Stimulated activated CD8-positive, alpha-beta memory T cell treated with anti-CD3 and anti-CD28 coated beads, Interleukin-4, amount 100 ng/mL, for 4 hours (primary cell): ENCODE measurements at places on chromosomes 7 and 10.

DNA sequence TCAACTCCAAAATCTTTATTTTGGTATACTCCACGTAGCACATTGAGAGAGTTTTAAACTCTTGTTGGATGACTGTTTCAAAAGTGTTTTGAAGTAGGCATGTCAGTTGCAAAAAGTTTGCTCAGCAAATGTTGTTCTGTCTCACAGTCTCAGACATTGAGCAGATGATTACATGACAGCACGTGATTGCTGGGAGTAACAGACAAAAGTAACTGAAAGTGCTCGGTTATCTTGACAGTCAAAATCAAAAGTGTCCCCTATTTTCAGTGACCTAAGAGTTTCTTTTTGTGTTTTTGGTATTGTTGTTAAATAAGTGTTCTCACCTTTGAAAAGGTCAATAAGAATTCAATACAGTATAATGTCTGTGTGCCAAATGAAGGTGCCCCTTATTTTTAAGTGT, 84.3 kb downstream of the CFTR start:
- no peak for DNase-seq

- DNase-seq = no peak
These were observed 5.4 kb downstream of the TNRC18 start for GRCh38 chr7:5418285-5418582.

- DNase-seq = no peak
These were observed 126.4 kb upstream of the LRRTM3 start for GRCh38 chr10:66799474-66799873.

DNA sequence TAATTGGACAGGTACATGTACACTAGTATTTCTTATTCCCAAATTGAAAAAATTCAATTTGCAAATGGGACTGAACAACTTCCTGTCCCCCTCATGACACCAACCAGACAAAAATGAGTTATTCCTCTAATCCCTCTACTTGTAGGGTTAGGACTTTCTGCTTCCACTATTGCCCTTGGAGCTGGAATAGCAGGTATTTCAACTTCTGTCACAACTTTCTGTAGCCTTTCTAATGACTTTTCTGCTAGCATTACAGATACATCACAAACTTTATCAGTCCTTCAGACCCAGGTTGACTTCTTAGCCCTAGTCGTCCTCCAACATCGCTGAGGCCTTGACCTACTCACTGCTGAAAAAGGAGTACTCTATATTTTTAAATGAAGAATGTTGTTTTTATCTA, 6.4 kb downstream of the CYP3A7 start:
- no peak for DNase-seq

GRCh38 chr10:98460837-98461499, 14.2 kb upstream of the HPS1 start:
- DNase-seq = no peak

DNA sequence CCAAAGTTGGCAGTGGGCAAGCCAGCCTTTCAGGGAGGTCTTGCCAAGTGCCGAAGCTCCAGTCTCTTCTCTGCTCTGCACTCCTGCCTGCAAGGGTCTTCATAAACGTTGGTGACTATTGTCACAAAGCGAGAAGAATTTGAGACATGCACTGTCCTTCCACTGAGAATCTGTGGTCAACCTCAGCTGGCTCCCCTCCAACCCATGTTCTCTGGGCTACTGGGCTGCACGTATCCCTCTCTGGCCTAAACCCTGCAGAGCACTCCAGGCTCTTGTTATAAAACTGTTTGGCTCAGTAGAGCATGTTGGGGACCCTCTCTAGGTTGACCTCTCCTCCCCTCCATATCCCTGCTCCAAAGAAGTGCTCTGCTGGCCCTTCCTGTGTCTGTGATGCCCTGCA, 260.4 kb upstream of the NFE2L3 start:
- no peak for DNase-seq

- no peak for DNase-seq
These were observed 439 bp upstream of the EMX2 start for GRCh38 chr10:117541909-117542705.
